ENCODE measurements at places on chromosomes 2 and 18. TPM values are rescaled to one million over a fixed set of nuclear protein-coding genes. Genes with fewer than 3 reads are reported as not detected.
A peak's percentile ranks its signal among the peaks of the same experiment; 100 is the strongest.

Gene COLEC12
- 5.1 TPM for total RNA-seq

Gene MAP2
- total RNA-seq, result 35.1 TPM

DNA sequence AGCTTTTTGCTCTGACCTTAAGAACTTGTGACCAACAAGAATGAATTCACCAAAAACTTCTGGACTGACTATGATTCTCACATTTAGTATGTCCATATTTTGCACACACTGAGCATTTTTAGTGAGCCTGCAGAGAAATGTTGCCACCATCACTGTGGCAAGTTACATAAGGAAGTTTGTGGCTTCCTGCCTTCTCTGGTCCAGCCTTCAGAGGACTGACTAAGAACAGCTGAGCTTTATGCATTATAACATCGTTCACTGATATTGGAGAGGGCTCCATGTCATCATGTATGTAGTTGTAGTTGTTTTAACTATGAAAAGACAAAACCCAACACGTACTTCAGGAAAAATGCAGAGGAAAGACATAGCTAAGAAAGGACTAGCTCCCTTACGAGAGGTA lies 218.0 kb upstream of the CRIM1 start:
- DNase-seq, result no peak

DNA sequence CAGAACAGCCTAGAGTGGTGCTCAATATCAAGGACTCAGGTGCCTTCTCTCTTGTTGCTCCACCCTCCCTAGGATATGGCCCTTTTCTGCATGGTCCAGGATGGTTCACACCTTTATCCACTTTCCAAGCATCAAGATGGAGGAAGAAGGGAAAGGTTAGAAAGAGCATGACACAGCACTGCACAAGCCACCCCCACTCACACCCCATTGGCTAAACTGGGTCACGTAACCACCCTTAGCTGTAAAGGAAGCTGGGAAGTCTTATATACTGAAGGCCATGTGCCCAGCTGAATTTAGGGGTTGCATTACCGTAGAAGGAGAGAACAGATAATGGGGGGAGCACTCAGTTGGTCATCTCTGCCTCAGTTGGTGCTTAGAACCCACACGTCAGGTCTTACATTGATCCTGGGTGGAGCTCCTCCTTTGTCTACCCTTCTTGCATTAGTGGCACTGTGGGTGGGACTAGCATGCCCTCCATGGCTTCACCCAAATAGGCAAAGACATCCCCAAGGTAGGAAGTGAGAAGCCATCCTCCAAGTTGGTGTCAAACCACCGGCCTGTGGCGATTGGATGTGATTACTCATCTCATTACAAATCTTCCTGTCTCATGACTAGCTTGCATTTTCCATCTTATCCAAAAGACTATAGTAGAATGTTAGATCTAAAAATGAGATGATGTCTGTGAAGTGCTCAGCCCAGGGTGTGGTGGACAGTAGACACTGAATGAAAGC lies 248.5 kb downstream of the HAUS1 start:
- no peak for DNase-seq

- peak; percentile 26 for DNase-seq
Observed at GRCh38 chr2:176729706-176730569, 460.7 kb downstream of the MTX2 start.

- no peak for DNase-seq
Observed at GRCh38 chr2:81437456-81438000, 1133.0 kb upstream of the LRRTM1 start.

DNA sequence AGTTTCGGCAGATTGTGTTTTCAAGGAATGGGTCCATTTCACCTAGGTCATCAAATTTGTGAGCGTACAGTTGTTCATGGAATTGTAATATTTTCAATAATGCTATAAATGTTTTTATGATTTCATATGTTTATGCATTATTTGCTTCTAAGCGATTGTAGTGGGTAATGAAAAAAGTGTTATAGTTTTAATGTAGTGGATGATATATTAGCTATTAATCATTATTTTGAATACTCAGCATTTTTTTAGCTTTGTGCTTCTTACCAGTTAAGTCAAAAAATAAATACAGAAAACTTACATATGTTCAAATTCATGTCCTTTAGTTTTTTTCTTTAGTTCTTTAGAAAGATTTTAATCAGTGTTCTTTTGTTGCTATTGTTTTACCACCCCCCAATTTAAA lies 677.0 kb downstream of the STK39 start:
- no peak for DNase-seq

Measured in lower leg skin (tissue), 4 donors.